ENCODE measurements at places on chromosomes 3 and 15.

DNA sequence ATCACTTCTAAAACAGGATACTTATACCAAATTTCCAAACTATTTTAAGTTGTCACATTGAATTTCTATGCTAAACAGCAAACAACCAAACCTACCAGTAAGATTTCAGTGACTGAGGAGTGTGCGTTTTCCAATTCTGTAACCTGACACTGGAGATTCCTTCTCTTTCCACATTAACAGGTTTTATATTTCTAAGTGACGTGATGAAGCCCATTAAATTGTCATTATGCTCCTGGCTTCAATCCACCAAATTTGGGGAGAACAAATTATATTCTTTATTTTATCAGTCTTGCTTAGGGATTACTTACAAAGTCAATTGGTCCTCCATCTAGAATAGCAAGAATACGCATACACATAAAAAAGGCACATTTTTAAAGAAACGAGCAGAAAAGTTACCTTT is 764.8 kb upstream of the NR2F2 start:
- DNase-seq = no peak

- DNase-seq = no peak
Measured at GRCh38 chr3:57825116-57825515, 69.0 kb downstream of the SLMAP start.

DNA sequence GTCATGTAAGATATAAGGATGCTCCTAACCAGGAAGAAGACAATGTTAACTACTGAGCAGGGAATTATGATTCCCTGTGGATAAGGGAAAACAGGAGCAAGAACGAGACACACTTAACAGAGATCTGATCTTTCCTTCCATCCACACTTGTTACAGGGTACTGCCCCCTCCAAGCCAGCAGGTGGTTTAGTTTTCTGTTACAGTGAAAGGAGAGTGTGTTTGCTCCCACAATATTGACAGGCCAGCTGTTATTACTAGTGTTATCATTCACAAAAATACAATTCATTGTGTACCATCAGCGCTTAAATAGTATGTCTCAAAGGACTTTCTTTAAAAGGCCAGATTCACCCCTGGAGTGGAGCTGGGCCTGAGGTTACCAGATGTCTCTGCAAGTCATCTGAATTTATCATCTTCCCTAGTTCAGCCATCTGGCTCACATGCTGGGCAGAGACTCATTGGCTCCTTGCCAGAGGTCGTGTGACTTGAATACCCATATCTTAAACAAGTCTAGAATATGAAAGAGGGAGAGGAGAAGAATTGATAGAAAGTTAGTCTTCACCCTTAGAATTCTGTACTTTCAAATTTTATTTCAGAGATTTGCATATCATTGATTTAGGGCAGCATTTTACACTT is 16.8 kb upstream of the FMN1 start:
- DNase-seq = no peak

DNA sequence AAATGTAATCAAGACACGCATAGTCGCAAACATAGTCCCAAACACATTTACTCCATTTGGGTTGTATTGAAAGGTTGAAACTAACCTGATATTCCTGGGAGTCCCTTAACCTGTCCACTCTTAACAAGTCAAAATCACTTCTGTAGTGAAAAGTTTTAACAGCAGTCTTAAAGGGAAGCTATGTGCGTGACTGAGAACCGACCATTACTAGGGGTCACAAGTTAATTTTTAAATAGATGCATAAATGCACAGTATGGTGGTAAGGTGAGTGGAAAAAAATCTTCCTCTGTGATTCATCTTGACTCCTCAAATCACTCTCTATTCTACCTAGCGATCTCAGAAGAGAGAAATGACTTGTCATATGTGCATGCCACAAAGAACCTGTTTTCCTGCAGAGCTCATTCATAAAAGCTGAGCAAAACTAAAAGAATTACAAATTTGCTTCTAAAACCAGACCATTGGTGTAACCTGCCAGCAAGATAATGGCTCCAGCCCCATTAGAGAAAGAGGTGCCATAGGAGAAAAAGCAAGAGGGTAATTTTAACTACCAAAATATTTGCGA is 4.8 kb downstream of the GPR15 start:
- no peak for DNase-seq

GRCh38 chr3:124559846-124560574 is 170.2 kb upstream of the UMPS start:
- DNase-seq = peak; percentile 38

DNA sequence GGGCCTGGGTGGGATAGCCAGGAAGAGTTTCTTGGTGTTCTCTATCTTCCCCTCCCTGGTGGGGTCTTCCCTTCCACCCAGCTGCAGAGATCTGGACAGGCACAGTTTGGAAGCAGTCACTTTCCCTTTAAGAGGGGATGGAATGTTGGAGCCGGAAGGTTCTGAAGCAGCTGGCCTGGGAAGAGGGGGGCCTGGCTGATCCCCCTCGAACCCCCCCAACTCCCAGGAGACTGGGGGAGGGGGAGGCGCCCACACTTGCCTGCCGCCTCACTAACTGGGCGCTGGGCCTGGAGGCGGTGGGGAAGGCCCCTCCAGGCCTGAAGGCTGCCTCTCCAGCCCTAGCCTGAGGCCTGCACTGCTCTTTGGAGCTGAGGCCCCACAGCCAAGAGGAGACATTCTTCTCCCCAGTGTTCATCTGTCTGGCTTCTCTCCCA is 1.4 kb downstream of the DVL3 start:
- no peak for DNase-seq

DNA sequence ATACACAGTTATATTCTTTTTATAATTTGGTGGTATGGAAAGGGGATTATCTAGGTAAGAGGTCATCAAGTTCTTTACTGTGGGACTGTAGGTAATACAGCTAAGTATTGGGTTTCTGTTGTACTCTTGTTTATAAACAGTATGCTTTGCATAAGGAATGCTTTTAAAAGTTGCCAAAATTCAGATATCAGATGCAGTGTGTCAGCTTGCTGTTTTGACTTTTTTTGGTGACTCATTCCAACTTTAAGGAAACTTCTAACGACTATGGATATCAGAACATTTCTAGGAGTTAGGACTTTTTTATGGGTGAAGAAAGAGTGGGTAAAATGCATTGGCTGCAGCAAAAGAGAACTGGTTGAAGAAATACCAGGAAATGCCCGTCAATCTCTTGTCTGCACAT is 2.8 kb downstream of the SCAANT1 start:
- DNase-seq = no peak

- DNase-seq = no peak
Measured at GRCh38 chr3:64684715-64685261, 3.0 kb downstream of the ADAMTS9 start.

- peak; percentile 17 for DNase-seq
Measured at GRCh38 chr3:179072100-179072438, 460 bp upstream of the ZMAT3 start.

GRCh38 chr15:99721896-99722295 is 11.3 kb downstream of the LYSMD4 start:
- DNase-seq = no peak

DNA sequence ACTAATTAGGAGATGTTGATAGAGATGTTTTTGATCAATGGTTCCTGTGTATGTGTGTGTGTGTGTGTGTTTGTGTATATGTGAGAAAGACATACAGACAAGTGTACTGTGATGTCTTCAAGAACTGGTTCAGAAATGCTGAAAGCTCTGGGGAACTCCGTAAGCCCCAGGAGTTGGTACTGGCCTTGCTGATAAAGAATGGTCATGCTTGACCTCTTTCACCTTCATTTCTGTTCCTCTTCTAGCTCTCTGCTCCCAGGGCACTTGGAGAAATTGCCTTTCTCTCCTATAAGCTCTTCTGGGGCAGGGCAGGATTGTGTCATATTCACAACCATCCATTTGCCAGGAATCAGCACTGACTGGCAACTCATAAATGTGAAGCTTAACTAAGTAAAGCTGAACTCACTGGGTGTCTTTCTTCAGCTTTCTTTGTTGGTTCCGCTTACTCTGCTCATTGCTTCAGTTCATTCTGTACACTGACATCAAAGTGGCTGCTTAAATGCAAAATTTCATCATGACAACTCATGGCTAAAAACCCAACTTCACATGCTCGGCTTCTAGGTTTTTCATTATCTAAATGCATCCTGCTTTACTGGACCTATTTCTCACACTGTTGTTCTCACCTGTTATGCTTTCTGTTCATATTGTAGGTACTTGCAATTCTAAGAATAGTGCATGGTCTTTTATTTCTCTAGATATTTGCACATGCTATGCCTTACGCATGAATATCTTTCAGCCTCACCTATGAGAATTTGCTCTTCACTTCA is 162.1 kb upstream of the LYSMD4 start:
- DNase-seq = no peak

- no peak for DNase-seq
Measured at GRCh38 chr3:22360970-22361369, 610.0 kb upstream of the ZNF385D start.

- DNase-seq = no peak
Measured at GRCh38 chr3:166837535-166837934, 542.6 kb downstream of the ZBBX start.

DNA sequence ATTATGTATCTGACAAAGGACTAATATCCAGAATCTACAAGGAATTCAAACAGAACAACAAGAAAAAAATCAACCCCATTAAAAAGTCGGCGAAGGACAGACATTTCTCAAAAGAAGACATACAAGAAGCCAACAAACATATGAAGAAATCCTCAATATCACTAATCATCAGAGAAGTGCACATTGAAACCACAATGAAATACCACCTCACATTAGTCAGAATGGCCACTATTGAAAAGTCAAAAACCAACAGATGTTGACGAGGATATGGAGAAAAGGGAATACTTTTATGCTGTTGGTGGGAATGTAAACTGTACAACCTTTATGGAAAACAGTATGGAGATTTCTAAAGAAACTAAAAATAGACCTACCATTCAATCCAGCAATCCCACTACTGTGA is 233.1 kb upstream of the PLSCR5 start:
- DNase-seq = no peak

GRCh38 chr3:50267280-50267913 is 1.6 kb upstream of the SEMA3B start:
- DNase-seq = no peak

DNA sequence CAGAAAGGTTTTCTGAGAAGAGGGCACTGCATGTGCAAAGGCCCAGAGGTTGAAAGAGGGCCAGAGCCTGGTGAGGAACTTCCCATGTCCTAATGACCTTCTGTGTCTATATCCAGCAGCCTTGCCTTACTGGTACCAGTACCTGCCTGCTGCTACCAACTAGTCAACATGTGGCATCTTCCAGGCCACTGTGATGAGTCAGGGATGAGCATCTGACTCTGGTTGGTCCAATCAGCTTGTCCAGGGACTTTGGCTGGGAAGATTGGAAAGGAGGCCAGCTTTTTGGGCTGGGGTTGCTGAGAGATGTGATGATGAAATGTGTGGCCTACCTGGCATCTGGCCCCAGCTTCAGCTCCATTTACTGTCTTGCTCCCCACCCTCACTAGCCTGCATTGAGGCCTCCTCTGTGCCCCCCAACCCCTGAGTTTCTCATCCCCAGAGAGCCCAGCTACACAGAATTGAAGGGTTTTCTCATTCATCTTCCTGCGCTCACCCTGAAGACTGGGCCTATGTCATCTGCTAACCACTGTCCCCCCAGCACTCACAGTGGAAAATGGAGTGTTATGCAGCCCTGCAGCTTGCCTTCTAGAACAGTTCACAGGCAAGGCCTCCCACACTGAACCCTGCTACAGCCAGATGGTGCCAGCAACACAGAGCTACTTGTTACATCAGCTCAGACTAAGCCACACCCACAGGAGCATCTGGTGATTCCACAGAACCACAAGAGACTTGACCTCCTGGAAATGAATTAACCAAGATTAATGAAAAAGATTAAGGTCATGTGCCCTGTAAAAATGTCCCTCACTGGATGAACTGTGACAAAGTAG is 1.3 kb upstream of the TWF2 start:
- DNase-seq = no peak

DNA sequence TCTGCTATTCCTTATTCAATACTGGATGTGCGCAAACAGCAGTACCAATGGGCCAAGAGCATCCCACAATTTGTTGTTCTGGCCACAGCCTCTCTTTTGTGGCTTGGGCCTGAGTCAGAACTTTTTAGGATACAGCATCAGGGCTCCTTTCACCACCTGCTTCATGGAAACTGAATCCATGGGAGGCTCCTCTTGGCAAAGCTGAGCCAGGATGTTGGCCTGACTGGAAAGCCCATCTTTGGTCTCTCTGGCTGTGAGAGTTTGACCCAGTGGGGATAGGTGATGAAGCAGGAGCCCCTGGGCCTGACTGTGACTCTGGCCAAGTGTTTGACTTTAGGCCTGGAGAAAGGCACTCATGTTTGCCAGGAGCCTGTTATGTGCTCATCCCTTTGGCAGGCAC is 27.6 kb downstream of the IL16 start:
- DNase-seq = no peak

DNA sequence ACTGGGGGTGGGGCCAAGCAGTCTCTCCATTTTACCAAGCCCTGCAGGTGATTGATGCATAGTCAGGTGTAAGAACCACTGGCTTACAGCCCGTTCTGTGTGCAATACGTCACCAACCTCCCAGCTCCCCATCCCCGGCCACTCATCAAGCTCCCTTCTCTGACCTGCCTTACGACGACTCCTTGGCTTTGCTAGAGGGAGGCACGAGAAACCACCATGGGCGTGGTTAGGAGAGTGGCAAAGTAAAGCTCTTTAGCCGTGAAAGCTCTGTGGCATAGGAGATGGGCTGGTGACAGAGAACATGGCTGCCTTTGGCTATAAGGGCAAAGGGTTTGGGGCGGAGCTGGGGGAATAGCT is 109.1 kb downstream of the BDH1 start:
- no peak for DNase-seq
